Spinal cord (tissue), 10 donors: ENCODE measurements at places on chromosomes 12 and 14.

DNA sequence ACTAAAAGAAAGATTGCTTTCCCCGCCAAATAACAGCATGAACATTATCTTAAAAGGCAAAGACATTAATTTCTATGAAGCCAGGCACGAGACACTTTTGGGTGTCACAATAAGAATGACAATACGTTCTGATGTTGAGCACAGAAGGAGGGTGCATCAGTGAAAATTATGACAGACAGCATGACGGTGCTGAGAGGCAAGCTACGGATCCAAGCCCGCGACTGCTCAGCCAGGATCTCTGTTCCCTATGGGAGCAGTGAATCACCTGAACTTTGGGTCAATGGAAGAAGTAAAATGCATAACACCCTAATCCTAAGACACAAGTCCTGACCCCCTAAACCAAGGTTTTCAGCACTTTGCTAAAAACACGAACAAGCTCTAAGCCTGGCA is 51.7 kb downstream of the SLC25A47 start:
- no peak for DNase-seq

- DNase-seq = no peak
Observed at GRCh38 chr14:67357969-67358354, 1.6 kb downstream of the ATP6V1D start.

- no peak for DNase-seq
Observed at GRCh38 chr14:96126339-96126782, 78.3 kb upstream of the BDKRB2 start.

DNA sequence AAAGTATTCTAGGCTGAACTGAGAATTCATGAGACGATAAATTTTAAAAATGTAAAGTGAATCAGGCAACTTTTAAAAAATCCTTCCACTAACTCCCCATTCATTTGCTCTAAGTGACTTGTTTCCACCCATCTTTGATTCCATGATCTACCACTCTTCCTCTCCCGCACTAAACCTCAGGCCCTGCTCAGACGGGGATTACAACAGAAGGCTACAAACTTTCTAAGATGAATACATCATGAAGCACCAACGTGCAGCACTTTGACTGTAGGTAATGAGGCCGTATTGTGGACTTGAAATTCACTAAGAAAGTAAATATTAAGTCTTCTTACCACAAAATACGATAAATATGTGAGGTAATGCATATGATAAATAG is 30.0 kb downstream of the TMEM132D start:
- DNase-seq = no peak
